ENCODE measurements at places on chromosomes 16 and 17.

DNA sequence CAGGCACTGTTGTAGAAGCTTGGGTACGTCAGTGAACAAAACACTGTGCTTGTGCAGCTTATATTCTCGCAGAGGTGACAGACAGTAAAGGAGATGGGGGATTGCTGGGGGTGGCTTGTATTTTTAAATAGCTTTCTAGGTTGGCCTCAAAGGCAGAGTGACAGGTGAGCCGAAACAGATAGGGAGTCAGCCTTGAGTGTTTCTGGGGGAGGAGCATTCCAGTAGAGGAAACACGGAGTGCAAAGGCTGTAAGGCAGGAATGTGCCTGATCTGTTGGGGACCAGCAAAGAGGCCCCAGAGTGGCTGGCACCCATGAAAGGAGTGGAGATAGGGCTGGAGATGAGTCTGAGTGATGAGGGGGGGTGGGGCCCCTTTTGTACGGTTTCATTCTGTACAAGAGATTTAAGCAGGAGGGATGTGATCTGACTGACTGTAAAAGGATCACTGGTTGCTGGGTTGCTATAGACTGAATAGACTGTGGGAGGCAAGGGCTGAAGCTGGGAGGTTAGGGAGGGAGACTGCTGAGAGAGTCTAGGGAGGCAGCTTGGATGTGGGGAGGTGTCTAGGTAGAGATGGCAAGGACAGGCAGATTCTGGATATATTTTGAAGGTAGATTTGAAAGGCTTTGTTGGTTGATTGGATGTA, 15.2 kb downstream of the NUP93 start:
- no peak for DNase-seq

DNA sequence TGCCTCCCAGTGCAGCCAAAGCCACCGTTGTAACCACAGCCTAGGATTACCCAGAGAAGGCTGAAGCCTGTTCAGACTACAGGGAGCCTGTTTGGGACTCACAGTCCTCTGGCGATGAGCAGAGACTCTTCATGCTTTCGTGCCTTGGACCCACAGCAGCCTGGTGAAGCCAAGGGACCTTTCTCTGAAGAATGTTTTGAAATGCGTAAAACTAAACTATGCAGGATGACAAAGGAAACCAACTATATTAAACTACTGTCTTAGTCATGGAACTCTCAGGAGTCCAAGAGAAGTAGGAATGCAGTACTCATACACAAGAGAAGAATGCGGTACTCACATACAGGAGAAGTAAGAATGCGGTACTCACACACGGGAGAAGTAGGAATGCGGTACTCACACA, 20.9 kb downstream of the ABR start:
- DNase-seq = no peak

- DNase-seq = no peak
Observed at GRCh38 chr17:50815400-50815799, 20.0 kb upstream of the WFIKKN2 start.

GRCh38 chr17:4548721-4549531, 6.3 kb downstream of the MYBBP1A start:
- DNase-seq = no peak
